ENCODE measurements at places on chromosomes 2 and 18.

GRCh38 chr2:33681364-33681757, 82.3 kb upstream of the FAM98A start:
- DNase-seq = no peak

DNA sequence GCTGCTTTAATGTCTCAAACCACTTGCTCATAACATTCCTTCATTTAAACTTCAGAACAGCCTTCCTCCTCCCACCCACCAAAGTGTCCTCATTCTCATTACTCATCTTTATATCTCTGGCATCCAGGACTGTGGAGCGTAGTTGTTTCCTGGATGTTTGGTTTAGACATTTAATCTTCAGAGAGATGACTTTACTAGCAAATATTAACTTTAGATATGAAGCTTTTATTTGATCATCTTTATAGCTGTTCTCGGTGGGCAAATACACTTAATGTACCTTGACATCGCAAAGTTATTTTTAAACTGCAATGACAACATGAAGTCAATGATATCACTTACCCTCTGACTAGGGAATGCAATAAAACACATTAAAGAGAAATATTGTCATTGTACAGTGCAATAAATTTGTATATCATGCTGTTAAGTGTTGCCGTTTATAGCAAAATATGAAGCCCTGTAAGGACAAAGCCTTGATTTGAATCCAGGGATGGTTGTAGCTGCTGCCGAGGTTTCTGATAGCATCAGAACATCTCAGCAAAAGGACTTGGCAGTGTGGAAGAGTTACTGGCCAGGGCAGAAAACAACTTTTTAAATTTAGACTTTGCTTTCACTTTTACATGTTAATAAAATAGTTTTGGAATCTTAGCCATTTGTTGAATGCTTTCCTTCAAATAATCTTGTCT, 4.6 kb upstream of the LAMA3 start:
- no peak for DNase-seq

DNA sequence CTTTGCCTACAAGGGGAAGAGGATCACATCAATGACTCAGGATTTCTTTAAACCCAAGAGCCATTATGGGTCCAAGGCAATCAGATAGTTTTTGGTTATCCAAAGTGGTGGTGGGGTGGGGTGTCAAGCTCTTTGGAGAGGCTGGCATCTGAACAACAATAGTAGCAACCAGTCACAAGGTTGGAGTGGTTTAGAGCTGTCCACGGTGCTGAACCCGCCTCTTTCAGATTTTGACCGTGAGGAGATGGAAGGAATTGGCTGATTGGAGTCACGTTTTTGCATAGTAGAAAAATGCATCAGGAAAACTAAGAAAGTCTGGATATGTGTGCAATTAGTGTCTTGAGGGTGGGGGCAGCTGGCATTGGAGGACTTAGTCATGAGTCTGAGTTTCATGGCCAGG, 159.9 kb downstream of the LOXHD1 start:
- no peak for DNase-seq

GRCh38 chr2:233441161-233442027, 87.1 kb downstream of the DGKD start:
- no peak for DNase-seq

DNA sequence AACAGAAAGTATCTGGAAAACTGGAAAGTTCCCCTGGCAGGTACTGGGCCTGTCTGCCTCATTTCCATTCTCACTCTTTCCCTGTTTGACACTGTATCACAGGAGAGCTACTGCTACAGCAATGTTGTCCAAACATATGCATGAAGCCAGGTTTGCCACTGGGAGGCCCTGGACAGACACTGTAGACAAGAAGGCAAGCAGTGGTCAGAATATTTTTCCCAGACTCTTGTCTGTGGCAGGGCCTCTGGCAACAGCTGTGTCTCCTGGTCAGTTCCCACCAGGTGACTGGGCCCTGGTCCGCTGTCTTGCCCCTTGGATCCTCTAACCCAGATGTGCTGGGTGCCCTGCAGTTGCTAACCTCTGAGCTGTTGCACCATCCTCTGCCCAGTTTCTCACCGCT, 178.9 kb upstream of the FANCL start:
- DNase-seq = no peak

DNA sequence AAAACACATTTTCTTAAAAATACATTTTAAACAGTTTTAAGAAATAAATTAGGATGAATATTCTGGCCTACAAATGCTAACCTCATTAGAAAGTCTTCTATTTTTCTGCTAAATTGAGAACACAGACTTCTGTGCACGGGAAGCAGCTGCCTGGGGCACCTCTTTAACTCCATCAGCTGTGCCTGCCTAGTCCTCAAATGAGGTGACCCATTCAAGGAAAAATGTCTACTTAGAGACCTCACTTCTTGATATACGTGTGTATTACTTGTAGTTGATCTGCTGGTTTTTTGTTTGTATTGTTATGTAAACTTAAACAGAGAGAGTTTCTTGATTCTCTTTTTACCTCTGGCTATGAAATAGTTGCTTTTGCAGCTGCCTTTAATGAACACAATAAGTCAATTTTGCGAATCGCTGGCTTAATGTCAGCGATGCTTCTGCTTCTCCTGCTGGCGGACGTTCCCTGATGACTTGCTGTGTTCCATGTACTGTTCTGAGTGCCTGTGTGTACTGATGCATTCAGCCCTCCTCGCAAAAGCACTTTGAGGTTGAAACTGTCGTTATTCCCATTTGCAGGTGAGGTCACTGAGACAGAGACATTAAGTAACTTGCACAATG, 88.7 kb upstream of the TXNDC2 start:
- DNase-seq = no peak

- DNase-seq = peak; percentile 4
Observed at GRCh38 chr2:102558463-102558862, 60.9 kb upstream of the SLC9A2 start.

GRCh38 chr2:138829326-138829919, 49.2 kb upstream of the NXPH2 start:
- DNase-seq = peak; percentile 17

GRCh38 chr2:179193759-179194394, 70.8 kb downstream of the SESTD1 start:
- DNase-seq = no peak

DNA sequence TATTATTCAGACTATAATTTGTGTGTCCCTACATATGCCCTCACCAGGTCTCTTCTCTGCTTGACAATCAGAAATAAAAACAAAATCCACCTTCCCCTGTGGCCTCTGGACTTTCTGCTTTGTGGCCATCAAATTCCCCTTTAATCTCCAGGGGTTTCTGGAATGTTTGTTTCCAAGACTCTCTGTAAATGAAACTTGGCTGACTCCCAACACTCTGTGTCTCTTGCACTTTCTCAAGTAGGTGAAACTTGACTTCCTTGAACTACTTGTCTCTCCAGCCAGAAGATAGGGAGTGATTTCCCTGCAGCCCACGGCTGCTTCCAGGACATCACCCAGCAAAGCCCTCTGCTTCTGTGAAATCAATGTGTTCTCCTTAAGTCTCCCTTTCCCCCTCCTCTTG, 54.1 kb upstream of the AQP4 start:
- DNase-seq = no peak

DNA sequence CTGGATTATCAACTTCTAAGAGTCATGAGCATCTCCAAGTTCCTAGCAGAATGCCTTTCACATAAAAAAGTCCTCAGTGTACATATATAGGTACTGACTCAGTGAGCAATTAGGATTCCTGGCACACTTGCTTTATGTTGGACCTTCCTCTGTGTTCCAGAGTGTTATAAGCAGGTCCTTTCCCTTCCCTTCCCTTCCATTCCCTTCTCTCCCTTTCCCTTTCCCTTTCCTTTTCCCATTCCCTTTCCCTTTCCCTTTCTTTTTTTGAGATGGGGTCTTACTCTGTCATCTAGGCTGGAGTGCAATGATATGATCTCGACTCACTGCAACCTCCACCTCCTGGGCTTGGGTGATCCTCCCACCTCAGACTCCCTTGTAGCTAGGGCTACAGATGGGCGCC, 48.7 kb downstream of the SCN3A start:
- no peak for DNase-seq

- no peak for DNase-seq
Observed at GRCh38 chr2:70085711-70086277, 1.5 kb upstream of the PCBP1 start.

DNA sequence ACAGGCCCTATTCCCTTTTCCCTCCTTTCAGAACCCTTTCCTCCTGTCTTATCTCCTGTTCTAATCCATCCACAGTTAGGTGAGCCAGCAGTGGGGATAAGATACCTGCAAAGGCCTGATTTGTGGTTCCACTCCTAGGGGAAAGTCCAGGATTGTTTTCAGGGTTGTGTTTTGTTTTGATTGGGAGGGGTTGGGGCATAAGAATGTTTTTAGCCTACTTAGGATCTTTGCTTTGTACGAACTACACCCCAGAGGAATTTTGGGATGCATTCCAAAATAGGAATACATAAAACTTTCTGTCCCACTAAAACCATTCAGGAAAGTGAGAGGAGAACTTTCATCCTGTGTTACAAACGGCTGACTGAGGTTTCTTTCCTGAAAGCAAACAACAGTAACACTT, 150.8 kb upstream of the PGAP1 start:
- DNase-seq = no peak

- no peak for DNase-seq
Observed at GRCh38 chr18:59049721-59050660, 89.7 kb upstream of the SEC11C start.

DNA sequence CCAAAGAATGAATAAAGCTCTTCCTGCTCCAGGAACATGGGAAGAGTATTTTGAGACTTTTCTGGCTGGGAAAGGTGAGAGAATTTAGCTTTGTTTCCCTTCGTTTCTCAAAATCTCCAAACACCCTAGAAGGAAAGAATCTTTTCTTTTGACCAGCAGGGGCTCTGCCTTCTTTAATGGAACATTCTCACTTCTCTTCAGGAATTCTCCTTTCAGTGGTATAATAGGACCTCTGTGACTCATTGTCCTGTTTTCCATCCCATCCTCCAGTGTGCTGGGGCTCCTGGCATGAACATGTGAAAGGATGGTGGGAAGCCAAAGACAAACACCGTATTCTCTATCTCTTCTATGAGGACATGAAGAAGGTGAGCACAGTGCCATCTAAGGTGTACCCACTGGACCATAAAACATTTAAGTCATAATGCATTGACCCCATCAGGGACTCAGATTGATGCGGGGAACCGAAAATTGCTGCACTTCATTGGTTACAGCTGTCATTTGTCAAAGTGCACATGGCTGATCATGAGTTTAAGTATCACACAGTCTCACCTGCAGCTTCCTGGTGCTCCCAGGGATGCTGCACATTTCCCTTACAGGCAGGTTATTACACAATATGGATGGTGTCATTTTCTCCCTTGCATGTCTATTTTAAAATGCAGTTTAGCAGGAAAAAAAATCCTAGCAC, 5.5 kb downstream of the SULT1C4 start:
- no peak for DNase-seq

DNA sequence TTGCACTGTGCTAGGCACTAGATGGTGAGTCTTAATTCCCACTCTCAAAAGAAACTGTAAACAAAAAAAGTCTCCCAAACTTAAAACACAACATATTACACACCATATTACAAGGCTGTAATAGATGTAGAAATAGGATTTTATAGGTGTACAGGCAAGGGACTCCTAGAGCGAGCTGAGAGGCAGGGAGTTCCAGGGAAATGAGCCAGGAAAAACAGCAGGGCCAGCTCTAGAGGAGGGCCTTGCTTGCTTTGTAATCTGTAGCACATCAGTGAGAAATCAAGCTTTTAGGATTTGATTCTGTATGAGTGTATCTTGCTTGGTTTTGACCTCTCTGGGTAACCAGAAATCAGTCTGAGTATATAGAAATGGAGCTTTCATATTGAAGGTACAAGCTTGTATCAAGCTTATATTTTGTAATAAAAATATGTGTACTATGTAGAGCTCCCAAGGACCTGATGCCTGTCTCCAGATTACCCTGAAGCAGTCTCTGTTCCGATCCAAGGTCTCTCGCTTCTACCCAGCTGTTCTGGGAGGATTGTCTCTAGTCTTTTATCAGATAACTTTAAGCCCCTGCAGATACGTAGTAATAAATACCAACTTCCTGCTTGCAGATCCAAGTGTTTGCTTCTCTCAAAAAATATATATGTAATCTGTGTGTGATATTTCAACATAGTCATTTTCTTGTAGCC, 73.0 kb downstream of the MYO1B start:
- DNase-seq = no peak

DNA sequence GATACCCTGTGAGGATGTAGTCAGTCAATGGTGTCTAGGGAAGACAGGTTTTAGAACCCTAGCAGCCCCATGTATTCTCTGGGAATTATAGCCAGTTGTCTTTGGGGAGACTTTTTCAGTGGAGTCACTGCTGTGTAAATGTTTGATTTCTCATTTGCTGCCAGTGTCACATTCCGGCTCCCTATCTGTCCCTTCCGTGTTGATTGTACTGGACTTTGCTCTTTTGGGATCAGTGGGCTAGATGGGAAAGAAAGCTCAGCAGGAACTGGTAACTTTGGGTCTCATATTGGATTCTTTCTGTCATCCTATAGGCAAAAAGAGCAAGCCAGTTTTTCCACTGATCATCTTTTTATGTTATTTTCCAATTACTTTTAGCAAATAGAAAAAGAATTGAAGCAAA, 70.1 kb downstream of the GTF3C3 start:
- no peak for DNase-seq

DNA sequence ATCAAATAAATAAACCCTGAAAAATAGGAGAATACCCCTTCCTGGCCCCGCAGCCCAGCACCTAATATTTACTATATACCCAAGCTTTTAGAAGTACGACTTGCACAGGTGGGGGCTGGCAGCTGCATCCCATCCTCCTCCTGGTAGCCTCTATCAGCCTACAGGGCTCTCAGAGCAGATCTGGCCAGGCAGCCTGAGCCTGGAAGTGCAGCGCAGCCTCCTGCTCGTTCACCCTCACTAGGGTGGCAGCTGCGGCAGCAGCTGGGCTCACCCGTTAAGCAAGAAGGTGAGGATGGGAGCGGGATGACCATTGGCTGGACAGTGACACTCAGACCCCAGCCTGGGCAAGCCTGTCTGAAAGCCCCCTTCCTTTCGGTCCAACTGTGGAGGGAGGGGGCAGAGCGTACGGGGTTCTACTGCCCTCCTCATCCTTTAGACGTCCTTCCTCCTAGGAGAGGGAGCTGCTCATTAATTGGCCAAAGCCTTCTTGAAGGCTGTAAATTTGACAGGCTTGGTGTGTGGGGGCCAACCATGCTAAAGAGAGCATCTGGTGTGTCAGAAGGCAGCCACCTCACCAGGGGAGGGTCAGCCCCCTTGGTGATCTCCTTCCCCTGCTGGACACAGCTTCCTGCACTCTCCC, 23.3 kb downstream of the MPHOSPH10 start:
- no peak for DNase-seq

DNA sequence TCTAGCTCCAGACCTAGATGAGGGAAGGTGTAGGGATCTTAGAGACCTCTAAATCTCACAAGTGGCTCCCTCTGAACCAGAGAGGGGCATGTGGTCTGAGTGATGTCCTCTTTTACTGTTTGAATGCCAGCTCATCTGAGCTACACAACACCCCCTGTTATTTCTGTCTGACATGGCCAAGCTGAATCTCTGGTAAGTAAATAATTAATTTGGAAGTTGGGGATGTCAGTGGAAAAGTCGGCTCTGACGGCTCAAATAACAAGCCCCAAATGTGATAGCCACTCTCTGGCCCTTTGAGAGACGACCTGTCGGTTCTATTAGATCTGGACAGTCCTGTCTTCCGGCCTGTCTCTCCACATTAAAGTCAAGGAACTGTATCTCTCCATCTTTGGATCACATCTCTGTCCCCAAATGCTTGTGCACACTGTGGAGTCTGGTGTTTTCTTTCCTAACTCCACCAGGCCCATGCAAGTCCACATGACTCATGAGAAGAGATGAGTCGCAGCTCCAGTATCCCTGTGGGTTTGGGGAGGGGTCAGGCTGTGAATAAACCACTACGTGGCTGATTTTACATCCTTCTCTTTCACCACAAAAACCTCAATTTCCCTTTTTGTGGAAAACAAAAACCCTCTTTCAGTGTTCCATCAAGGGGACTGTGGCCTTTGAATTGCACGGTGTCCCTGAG, 52.5 kb downstream of the SETBP1 start:
- peak; percentile 84 for DNase-seq

All from inflammatory macrophage treated with lipopolysaccharide for 4 hours (primary cell).